Activated CD4-positive, alpha-beta memory T cell treated with anti-CD3 and anti-CD28 coated beads for 36 hours (primary cell): ENCODE measurements at places on chromosomes 2 and 18.
A peak's percentile ranks its signal among the peaks of the same experiment; 100 is the strongest.

DNA sequence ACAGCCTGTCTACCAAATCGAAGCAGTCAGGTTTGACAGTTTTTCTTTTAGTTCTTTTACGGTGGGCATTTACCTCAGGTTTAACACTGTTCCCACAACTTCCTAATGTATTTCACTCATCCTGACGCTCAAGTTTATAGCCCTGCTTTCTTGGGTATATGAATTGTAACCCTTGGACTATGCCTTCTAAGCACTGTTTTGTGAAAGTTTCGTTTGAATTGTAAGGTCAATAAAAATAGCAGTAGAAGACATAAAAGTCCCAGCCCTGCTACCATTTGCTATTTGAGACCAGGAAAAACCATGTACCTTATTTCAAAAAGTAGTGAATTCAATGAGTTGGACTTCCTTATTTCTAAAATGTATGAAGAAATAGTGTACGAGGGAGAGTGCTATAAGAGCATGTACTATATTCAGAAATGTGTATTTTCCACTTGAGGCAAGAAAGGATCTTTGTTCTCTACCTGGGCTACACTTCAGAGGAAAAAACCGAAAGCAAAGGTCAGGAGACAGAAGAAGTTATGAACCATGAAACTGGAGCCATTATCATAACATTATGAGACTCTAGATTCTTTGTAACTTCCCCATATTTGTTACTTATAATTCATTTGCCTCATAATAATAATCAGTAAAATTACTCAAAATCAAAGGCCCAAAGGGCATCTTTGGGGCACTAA, 1.9 kb upstream of the ZC3H15 start:
- H3K27ac ChIP-seq = no peak overlapping the region
- no peaks in the 10 kb centered on the region for H3K27me3 ChIP-seq
- H3K4me1 ChIP-seq = peaks cover 42% of the 10 kb centered on the region
- H3K4me3 ChIP-seq = peak overlapping the region; percentile 55
- no peak for DNase-seq

DNA sequence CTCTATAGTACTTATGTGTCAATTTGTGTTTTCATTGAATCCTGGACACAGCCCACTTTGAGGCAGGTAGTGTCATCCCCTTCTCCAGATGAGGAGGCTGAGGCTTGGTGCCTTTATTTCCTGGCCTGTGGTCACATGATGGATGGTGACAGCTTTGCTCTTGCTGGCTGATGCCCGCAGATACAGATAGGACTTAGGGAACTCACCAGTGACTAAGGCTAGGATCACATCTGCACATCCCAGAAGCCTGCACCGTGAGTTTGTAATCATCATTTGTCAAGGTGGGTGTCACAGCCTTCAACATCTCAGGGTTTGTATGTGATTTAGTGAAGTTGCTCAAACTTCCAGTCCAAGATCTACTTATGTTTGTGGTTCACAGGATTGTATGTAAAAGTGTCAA, 295.1 kb upstream of the RAB12 start:
- H3K4me3 ChIP-seq = no peak overlapping the region
- no peaks in the 10 kb centered on the region for H3K27me3 ChIP-seq
- DNase-seq = no peak

- no peak overlapping the region for H3K4me3 ChIP-seq
- H3K27me3 ChIP-seq = peaks cover 8% of the 10 kb centered on the region
- H3K36me3 ChIP-seq = peaks cover 2% of the 10 kb centered on the region
- no peak overlapping the region for H3K27ac ChIP-seq
- DNase-seq = no peak
- H3K4me1 ChIP-seq = peaks cover 9% of the 10 kb centered on the region
These were observed 37.6 kb downstream of the PTPN18 start for GRCh38 chr2:130393318-130393910.

DNA sequence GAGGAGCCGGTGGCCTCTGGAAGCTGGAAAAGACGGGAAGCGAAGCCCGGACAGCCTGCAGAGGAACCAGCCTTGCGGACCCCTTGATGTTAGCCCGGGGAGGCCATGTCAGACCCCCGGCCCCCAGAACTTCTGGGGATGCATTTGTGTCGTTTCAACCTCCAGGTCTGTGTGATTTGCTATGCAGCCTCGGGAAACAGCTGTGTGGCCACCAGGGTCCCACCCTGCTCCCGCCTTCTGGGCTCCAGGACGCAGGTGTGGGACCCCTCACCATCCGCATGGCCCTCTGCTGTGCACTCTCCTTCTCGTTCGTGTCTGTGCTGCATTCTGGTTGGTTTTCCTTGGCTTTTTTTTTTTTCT, 13.3 kb downstream of the NEU4 start:
- peaks cover 20% of the 10 kb centered on the region for H3K4me1 ChIP-seq
- H3K4me3 ChIP-seq = peak overlapping the region; percentile 28
- no peak overlapping the region for H3K27ac ChIP-seq
- peak; percentile 7 for DNase-seq
- H3K36me3 ChIP-seq = peaks cover 10% of the 10 kb centered on the region

DNA sequence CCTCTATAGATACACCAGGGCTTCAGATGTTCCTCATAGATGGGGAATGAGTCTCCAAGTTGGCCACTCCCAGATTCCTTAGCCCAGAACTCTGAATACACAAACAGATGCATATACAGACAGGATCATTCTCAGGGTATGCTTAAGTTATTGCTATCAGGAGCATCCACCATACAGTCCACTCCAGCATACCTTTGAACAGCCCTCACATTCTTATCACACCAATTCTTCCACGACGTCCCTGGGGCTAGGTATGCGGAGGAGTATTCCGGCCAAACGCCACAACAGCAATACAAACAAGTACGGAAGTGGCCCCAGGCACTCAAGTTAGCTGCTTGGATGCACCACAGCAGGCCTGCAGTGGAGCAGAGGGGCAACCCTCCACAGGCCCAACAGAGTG, 312.5 kb upstream of the CHAC2 start:
- H3K4me1 ChIP-seq = no peaks in the 10 kb centered on the region
- no peak overlapping the region for H3K4me3 ChIP-seq
- H3K36me3 ChIP-seq = no peaks in the 10 kb centered on the region
- DNase-seq = no peak

DNA sequence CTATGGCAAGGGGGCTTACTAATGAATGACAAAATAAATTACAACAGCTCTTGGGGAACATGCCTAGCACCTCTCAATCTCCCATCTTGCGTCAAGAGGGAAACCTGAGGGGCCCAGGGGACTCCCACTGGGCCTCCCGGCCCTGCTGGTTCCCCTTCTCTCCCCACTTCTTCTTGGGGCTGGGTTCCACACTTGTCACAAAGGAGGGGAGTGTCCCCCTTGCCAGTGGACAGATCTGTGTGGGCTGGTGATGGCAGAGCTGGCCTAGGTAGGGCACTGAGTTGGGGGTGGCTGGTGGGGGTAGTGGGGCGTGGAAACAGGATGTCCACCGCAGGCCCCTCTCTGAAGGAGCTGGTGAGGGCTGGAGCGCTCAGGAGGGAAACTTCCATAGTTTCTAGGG, 184.0 kb upstream of the HAAO start:
- no peak overlapping the region for H3K27ac ChIP-seq
- H3K36me3 ChIP-seq = no peaks in the 10 kb centered on the region
- no peak for DNase-seq

- H3K27me3 ChIP-seq = no peaks in the 10 kb centered on the region
- H3K4me1 ChIP-seq = peaks cover 30% of the 10 kb centered on the region
- no peaks in the 10 kb centered on the region for H3K36me3 ChIP-seq
- no peak for DNase-seq
- no peak overlapping the region for H3K27ac ChIP-seq
These were observed 196.5 kb downstream of the HDAC4 start for GRCh38 chr2:239204136-239204875.

- no peak overlapping the region for H3K4me3 ChIP-seq
- H3K27ac ChIP-seq = no peak overlapping the region
- H3K36me3 ChIP-seq = no peaks in the 10 kb centered on the region
- DNase-seq = no peak
- no peaks in the 10 kb centered on the region for H3K27me3 ChIP-seq
- H3K4me1 ChIP-seq = no peaks in the 10 kb centered on the region
These were observed 337.7 kb downstream of the MEIS1 start for GRCh38 chr2:66772618-66773017.

DNA sequence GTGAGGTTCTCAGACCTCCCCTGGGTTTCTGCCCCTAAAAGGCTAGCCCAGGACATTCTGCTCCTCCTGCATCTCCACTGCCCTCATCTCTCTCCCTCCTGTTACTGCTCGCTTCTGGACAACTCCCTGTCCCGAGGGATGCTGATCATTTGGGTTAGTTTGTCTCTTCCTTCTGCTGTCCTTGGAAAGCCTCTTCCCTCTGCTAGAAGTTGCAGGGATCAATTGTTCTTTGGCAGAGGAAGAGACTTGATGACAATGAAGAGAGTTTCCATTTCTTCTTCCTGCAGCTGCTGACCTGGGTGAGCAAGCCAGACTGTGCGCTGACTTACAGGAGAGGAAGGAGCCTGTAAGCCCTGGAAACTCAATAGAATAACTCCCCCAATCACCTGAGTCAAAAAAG, 68.9 kb downstream of the RDH14 start:
- H3K27me3 ChIP-seq = peaks cover 19% of the 10 kb centered on the region
- no peaks in the 10 kb centered on the region for H3K36me3 ChIP-seq
- no peaks in the 10 kb centered on the region for H3K4me1 ChIP-seq
- DNase-seq = no peak

DNA sequence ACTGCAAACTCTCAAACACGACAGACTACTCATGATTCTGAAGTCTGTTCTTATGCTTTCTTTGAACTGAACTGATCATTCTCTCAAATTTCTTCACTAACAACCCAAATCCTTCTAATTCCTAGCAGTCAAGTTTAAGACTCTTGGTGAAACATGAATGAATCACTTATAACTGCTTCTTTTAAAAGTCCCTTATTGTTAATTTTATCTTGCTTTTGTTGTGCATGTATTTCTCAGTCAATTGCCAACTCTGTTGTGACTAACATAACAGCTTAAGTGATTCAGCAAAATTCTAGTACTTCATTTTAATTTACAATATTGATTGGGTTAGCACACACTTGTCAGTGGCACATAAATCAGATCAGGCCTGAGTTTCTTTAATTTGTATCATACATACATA, 357.0 kb upstream of the FSIP2 start:
- no peak overlapping the region for H3K4me3 ChIP-seq
- no peak for DNase-seq
- no peak overlapping the region for H3K27ac ChIP-seq
- H3K4me1 ChIP-seq = no peaks in the 10 kb centered on the region

GRCh38 chr2:128474962-128475361, 156.3 kb upstream of the HS6ST1 start:
- H3K4me3 ChIP-seq = no peak overlapping the region
- no peak for DNase-seq
- no peak overlapping the region for H3K27ac ChIP-seq
- H3K27me3 ChIP-seq = peaks cover 11% of the 10 kb centered on the region

DNA sequence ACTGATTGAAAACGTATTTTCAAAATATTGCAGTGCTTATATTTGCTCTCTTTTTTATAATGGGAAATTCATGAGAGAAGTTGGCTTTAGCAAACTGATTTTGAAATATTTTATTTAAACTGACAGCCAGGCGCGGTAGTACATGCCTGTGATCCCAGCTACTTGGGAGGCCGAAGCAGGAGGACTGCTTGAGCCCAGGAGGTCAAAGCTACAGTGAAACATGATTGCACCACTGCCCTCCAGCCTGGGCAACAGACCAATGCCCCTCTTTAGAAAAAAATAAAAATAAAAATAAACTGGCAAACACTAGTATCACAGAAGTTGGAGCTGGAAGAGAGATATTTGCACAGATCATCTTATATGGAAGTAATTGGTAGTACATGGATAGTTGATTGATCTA, 20.7 kb downstream of the ZBTB7C start:
- H3K4me3 ChIP-seq = no peak overlapping the region
- H3K4me1 ChIP-seq = no peaks in the 10 kb centered on the region
- DNase-seq = no peak
- H3K36me3 ChIP-seq = no peaks in the 10 kb centered on the region
- H3K27me3 ChIP-seq = peaks cover 34% of the 10 kb centered on the region

DNA sequence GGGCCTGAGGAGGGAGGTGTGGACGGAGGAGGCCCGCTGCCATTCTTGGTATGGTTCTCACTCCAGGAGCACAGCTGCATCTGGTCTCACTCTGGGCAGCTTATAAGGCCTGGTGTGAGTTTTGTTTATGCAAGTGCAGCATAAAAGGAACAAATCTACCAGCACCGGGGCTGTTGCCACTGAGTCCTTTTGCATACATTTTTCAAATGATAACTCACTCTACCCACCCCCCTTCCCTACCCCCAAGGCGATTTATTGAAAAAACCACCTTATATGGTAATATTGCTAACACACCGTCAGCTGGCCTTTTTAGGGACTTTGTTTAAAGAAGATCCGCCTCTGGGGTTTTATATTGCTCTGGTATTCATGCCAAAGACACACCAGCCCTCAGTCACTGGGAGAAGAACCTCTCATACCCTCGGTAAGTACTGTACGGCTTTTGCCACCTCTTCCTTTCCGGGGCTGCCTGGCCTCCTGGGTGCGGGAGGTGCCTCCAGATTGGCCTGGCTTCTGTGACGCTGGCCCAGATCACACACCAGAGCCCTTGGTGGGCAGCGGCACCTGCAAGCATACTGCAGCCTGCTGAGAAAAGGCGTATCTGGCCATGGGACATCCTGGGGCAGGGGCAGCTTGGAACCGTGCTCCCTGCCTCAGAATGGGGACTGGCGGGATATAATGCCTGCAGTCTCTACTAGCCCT, at the start of gene ACTG2:
TSS of gene ACTG2 (plus strand) at position 378 of the 699 bp plus-strand sequence. CDS start 8,304 bp downstream, outside the sequence.
- no peaks in the 10 kb centered on the region for H3K36me3 ChIP-seq
- H3K27ac ChIP-seq = no peak within 1 kb of the TSS
- H3K4me3 ChIP-seq = no peak within 1 kb of the TSS
- DNase-seq = no peak
- H3K4me1 ChIP-seq = peaks cover 27% of the 10 kb centered on the region
- H3K27me3 ChIP-seq = no peaks in the 10 kb centered on the region

DNA sequence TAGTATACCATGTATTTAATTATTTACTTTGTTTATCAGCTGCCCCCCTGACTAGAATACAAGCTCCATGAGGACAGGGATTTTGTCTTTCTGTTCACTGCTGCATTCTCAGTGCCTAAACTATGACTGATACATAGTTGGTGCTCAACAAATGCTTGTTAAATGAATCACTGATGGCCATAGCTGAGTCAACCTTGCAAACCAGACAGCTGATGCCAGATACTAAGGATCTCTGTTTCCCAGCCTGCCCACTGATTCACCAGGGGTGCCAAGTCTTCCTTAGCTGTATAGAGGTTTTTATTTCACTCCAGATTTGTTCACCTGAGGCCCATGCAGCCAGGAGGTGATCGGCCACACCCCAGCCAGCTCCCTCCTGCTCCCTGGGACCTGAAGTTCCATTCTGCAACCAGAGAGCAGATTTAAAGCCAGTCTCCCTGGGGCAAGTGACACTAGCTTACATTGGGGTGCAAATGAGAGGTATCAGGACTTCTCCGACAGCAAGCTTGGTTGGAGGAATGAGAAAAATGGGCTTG, 92.2 kb downstream of the C1QL2 start:
- DNase-seq = no peak
- no peak overlapping the region for H3K27ac ChIP-seq
- no peak overlapping the region for H3K4me3 ChIP-seq
- no peaks in the 10 kb centered on the region for H3K36me3 ChIP-seq
- H3K4me1 ChIP-seq = no peaks in the 10 kb centered on the region
- H3K27me3 ChIP-seq = no peaks in the 10 kb centered on the region

GRCh38 chr2:239131521-239131920, 269.3 kb downstream of the HDAC4 start:
- H3K27me3 ChIP-seq = no peaks in the 10 kb centered on the region
- no peak for DNase-seq
- peaks cover 40% of the 10 kb centered on the region for H3K36me3 ChIP-seq
- no peak overlapping the region for H3K4me3 ChIP-seq
- H3K27ac ChIP-seq = no peak overlapping the region

- H3K27me3 ChIP-seq = no peaks in the 10 kb centered on the region
- DNase-seq = no peak
- no peak overlapping the region for H3K27ac ChIP-seq
- no peaks in the 10 kb centered on the region for H3K36me3 ChIP-seq
- H3K4me3 ChIP-seq = no peak overlapping the region
These were observed 826.9 kb upstream of the PIK3C3 start for GRCh38 chr18:41128126-41128525.
